ENCODE measurements at places on chromosomes 2 and 18.

DNA sequence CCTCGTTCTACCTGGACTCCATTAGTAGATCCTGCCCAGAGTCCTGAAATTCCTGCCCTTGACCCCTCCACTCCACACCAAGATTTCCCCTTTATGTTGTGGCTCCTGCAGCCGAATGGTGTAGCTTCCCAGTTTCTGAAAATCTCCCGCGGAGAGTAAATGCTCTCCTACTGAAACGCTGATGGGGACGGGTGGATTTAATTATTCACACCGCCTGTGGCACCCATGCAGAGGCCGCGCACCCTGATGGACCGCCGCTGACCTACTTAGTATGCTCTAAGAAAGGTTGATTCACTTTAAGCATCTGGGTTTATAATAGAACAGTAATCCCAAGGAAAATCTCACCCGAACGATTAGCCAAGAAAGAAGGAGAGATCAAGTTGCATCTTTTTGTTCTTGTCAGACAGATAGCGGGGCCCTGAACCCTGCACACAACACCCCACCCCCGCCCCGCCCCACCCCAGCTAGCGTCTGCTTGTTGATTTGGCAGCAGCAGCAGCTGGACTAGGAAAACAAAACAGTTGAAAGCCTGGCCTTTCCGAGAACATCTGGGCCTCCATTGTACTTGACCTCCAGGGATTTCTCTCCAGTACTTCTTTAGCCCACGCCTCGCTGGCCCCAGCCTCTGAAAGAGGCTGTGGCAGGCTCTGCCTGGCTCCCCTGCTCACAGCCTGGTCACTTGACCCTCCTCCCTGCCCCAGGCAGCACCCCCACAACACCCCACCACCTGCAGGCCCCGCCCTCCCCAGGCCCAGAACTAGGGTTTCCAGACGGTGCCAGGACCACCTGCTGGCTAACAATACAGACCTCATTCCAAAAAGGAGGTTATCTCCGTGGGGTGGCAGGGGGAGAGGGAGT, 53.6 kb downstream of the DPYSL5 start:
- DNase-seq, result no peak
- peaks cover 4% of the 10 kb centered on the region for H3K36me3 ChIP-seq
- no peak overlapping the region for H3K4me3 ChIP-seq
- no peak overlapping the region for H3K27ac ChIP-seq

DNA sequence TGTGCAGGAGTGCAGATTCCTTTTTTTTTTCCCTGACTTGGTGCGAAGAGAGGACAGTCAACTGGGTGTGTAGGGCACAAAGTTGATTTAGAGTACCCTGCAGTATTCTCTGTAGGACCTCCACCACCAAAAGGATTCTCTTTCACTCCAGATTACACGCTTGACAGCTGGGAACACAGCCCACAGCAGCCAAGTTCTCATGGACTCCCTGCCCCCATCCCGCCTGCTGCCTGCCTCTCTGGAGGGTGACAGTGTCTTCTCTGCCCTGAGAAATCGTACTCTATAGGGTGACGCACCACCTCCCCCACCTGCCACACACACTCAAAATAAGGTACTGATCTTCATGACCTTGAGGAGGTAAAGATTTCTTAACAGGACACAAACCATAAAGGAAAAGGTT, 26.6 kb upstream of the IHH start:
- no peaks in the 10 kb centered on the region for H3K27me3 ChIP-seq
- no peaks in the 10 kb centered on the region for H3K36me3 ChIP-seq
- DNase-seq, result no peak

- no peak overlapping the region for H3K27ac ChIP-seq
- H3K27me3 ChIP-seq, result no peaks in the 10 kb centered on the region
- H3K4me3 ChIP-seq, result no peak overlapping the region
- H3K36me3 ChIP-seq, result no peaks in the 10 kb centered on the region
- no peaks in the 10 kb centered on the region for H3K4me1 ChIP-seq
- DNase-seq, result no peak
Observed at GRCh38 chr2:179584760-179585159, 276.7 kb downstream of the ZNF385B start.

GRCh38 chr18:54444319-54444914, 86.7 kb downstream of the C18orf54 start:
- DNase-seq, result peak; percentile 81
- H3K27ac ChIP-seq, result no peak overlapping the region
- no peak overlapping the region for H3K4me3 ChIP-seq
- no peaks in the 10 kb centered on the region for H3K4me1 ChIP-seq
- no peaks in the 10 kb centered on the region for H3K36me3 ChIP-seq

DNA sequence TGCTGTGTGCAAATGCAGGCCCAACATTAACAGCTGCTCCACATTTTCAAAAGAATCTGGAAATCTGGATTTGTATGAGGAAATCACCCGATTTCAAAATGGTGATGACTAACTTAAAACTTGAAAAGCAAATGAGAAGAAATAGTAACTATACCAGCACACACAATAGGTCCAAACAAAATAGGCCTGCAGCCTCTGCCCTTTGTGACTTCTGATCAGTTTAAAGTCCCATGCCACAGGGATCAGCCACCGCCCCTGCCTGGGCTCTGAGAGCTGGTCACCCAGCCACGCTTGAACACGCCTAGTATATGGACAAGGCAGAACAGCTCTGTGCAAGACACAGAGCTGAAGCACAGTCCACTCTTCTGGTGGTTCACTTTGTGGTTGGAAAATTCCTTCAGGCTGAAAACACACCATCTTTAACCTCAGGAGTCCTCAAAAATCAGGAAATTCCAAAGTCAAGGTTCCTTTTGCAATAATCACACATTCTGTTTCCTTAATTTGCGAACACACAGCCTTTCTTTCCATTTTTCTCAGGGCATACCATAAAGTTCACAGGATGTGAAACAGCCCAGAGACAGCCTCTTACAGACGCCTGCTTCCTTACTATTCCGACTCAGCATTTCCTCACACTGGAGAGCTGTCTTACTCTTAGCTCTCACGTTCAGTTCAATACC, 150.1 kb upstream of the RIOK3 start:
- no peaks in the 10 kb centered on the region for H3K4me1 ChIP-seq
- H3K36me3 ChIP-seq, result no peaks in the 10 kb centered on the region
- no peak overlapping the region for H3K4me3 ChIP-seq
- DNase-seq, result no peak
- H3K27me3 ChIP-seq, result no peaks in the 10 kb centered on the region

GRCh38 chr18:7305416-7305815, 74.5 kb downstream of the LRRC30 start:
- no peak overlapping the region for H3K27ac ChIP-seq
- DNase-seq, result no peak
- no peak overlapping the region for H3K4me3 ChIP-seq
- H3K4me1 ChIP-seq, result no peaks in the 10 kb centered on the region

- H3K4me1 ChIP-seq, result no peaks in the 10 kb centered on the region
- H3K4me3 ChIP-seq, result no peak overlapping the region
- no peak overlapping the region for H3K27ac ChIP-seq
Observed at GRCh38 chr18:48821251-48821590, 129.5 kb downstream of the SMAD7 start.

DNA sequence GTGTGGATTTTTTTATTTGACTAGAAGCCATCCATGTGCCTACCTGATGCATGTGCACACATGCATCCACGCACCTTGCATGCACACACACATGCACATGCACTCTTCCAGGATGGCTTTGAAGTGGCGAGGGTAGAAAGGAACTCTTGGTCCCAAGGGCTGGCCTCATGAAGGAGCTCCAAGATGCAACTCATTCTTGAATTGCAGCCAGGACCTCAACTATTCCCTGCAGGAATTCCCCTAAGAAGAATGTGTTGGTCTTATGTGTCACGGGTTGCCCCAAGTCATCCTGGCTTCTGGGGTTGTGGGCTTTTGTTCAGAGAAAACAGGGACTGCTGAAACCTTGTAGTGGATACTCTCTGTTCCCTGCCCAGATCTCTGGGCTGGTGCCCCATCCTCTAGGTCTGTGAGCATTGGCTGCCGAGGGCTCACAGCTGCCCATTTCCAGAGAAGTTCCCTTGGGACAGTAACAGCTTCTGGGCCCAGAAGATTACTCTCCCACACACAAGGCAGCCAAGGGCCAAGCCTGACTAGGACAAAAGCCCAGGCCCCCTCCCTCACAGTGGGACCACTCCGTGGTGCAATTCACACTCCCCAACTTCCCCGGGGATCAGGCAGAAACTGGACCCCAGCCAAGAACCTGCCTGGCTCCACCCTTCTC, 137.6 kb downstream of the COPS8 start:
- no peak overlapping the region for H3K27ac ChIP-seq
- no peak for DNase-seq
- H3K27me3 ChIP-seq, result no peaks in the 10 kb centered on the region
- no peaks in the 10 kb centered on the region for H3K36me3 ChIP-seq
- H3K4me3 ChIP-seq, result no peak overlapping the region
- H3K4me1 ChIP-seq, result no peaks in the 10 kb centered on the region
